ENCODE measurements at places on chromosomes 13 and 19.

DNA sequence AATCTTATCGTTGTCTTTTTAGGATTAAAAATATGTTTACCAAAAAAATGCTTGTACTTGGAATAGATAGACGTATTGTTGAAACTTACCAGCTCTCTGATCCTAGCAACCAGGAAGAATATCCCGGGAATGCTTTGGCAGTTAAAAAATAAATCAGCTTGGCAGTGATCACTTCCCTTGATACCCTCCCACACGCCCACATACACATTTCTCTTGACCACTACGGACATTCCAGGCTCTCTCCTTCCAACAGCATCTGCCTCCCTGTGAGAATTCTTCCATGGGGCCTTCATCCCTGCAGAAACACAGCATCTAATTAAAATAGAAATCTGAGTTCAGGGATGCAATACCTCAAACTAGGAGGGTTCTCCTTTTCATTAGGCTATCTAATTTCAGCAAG is 57.9 kb downstream of the THSD1 start:
- no peak for DNase-seq
- no peaks in the 10 kb centered on the region for H3K36me3 ChIP-seq

- H3K27me3 ChIP-seq: no peaks in the 10 kb centered on the region
- H3K4me1 ChIP-seq: no peaks in the 10 kb centered on the region
- no peak overlapping the region for H3K27ac ChIP-seq
- H3K36me3 ChIP-seq: no peaks in the 10 kb centered on the region
Observed at GRCh38 chr19:35088131-35088913, 27.3 kb upstream of the FXYD3 start.

- no peaks in the 10 kb centered on the region for H3K4me1 ChIP-seq
- H3K4me3 ChIP-seq: no peak overlapping the region
- DNase-seq: no peak
- no peak overlapping the region for H3K27ac ChIP-seq
- H3K36me3 ChIP-seq: no peaks in the 10 kb centered on the region
- no peaks in the 10 kb centered on the region for H3K27me3 ChIP-seq
Observed at GRCh38 chr13:28316836-28317235, 178.1 kb downstream of the FLT1 start.

- no peak overlapping the region for H3K4me3 ChIP-seq
- H3K27ac ChIP-seq: no peak overlapping the region
- DNase-seq: no peak
- no peaks in the 10 kb centered on the region for H3K36me3 ChIP-seq
Observed at GRCh38 chr13:71312923-71313322, 554.1 kb downstream of the DACH1 start.

DNA sequence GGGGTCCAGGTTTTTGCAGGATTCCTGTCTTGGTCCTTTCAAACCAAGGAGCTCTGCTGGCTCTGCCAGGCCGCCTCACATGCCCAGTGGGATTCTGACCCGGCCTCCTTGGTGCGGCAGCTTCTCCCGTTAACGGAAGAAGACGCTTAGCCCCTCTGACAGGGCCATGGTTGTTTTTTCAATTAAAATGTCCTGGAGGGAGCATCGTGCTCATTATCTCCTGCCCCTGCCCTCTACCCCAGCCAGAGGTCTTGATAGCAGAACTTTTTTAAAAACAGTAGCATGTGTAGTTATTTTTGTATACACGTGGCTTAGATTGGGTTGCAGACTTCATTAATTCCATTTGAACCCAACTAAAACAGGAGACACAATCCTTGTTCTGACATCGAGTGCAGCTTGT is 11.5 kb upstream of the RPS15 start:
- no peak overlapping the region for H3K4me3 ChIP-seq
- H3K36me3 ChIP-seq: no peaks in the 10 kb centered on the region
- no peak for DNase-seq
- no peaks in the 10 kb centered on the region for H3K27me3 ChIP-seq

GRCh38 chr13:35471706-35472322 is 4.7 kb downstream of the MAB21L1 start:
- no peaks in the 10 kb centered on the region for H3K4me1 ChIP-seq
- H3K27ac ChIP-seq: no peak overlapping the region
- H3K27me3 ChIP-seq: no peaks in the 10 kb centered on the region

DNA sequence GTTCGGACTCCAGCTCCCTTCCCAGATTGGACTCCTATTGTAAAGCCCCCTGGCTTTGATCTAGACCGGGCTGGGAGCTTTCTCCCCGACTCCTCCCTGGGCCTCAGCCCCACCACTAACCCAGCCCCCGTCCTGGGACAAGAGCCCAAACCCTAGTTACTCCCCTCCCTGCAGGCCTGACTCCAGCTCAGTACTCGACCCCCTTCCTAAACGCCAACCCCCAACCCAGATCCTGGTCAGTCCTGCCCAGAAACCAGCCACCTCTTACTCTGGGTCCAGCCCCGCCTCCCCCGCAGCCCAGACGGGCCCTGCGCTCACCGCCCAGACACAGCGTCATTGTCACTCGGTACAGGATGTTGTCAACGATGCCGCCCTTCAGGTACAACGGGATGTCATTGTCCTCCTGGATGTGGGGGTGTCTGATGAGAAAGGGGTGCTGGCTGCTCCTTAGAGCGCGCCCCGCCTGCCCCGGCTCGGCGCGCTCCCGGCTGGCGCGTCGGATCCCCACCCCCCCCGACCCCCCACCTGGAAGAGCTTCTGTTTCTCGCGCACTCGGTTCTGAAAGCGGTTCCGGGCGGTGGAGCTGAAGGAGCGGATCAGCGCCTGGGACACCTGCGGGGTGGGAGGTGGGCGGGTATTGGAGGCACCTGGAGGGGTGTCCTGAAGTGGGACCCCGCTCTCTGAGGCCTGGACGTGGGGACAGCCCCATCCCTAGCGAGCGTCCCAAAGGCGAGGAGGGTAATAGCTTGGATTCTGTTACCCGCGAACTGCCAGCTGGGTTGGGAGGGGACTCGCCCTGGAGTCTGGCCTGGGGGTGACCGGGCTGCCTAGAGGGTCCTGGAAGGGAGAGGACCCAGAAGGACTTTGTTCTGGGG is 866 bp downstream of the COX7A1 start:
- H3K27me3 ChIP-seq: no peaks in the 10 kb centered on the region
- H3K4me3 ChIP-seq: peak overlapping the region; percentile 57
- H3K4me1 ChIP-seq: no peaks in the 10 kb centered on the region
- peak overlapping the region; percentile 78 for H3K27ac ChIP-seq
- DNase-seq: peak; percentile 89
- H3K36me3 ChIP-seq: peaks cover 2% of the 10 kb centered on the region

GRCh38 chr19:18423258-18424020 is 4.2 kb downstream of the SSBP4 start:
- no peak overlapping the region for H3K4me3 ChIP-seq
- DNase-seq: no peak
- H3K4me1 ChIP-seq: no peaks in the 10 kb centered on the region
- no peak overlapping the region for H3K27ac ChIP-seq

DNA sequence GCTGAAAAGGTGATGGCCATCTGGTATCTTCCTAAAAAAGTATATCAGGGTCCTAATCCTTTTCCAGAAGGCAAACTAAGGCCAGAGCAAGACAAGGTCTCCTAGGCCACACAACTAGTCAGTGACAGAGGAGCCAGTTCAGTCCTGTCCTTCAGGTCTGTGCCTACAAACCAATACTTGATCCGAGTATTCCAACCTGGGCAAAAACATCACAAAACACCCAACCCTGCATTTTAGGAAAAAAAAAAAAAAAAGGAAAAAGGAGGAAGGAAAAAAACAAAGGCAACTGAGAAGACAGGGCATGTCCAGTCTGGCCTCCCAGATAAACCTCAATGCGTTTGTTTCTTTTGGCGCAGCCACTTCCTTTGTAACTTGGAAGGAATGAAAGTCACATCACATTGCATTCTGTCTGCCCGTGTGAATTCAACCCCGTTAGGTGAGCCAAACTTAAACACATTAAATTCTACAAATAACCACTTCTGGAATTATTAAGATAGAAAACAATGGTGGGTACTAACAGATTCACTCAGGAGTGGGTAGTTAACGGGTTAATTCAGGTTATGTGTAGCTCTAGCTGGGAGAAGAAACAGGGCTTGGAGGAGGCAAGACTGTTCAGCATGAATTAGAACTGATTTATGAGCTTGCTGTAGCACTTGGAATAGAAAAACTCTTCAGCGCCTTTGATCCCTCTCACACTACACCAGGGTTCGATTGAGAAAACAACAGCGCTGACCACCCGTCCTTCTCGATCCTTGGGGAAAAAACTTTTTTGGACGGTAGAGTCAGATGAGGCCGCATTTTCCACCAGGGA is 43.0 kb upstream of the HNRNPA1L2 start:
- no peak overlapping the region for H3K27ac ChIP-seq
- no peaks in the 10 kb centered on the region for H3K36me3 ChIP-seq
- DNase-seq: no peak

- H3K4me1 ChIP-seq: no peaks in the 10 kb centered on the region
- no peak for DNase-seq
- no peak overlapping the region for H3K27ac ChIP-seq
- H3K27me3 ChIP-seq: no peaks in the 10 kb centered on the region
- no peaks in the 10 kb centered on the region for H3K36me3 ChIP-seq
- H3K4me3 ChIP-seq: no peak overlapping the region
Observed at GRCh38 chr13:72072261-72072660, 205.3 kb upstream of the DACH1 start.

GRCh38 chr19:33302175-33302973 is at the start of gene CEBPA:
Gene CEBPA, minus strand, starts transcription at chr19:33302534. Its CDS starts 120 bp downstream, at chr19:33302414.
- no peaks in the 10 kb centered on the region for H3K36me3 ChIP-seq
- peak; percentile 92 for DNase-seq
- H3K27me3 ChIP-seq: no peaks in the 10 kb centered on the region
- peak within 1 kb of the TSS; percentile 30 for H3K4me3 ChIP-seq
- H3K27ac ChIP-seq: no peak within 1 kb of the TSS
- H3K4me1 ChIP-seq: no peaks in the 10 kb centered on the region

DNA sequence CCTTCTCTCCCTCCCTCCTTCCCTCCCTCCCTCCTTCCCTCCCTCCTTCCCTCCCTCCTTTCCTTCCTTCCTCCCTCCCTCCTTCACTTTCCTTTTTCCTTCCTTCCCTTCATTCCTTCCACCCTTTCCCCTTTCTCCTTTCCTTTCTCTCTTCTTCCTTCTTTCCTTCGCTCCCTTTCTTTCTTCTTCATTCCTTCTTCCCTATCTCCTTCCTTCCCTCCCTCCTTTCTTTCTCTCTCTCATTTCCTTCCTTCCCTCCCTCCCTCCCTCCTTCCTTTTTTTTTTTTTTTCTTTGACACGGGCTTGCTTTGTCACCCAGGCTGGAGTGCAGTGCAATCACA is 105.5 kb downstream of the IER2 start:
- no peak overlapping the region for H3K27ac ChIP-seq
- no peaks in the 10 kb centered on the region for H3K4me1 ChIP-seq
- H3K4me3 ChIP-seq: no peak overlapping the region

GRCh38 chr13:77335543-77335942 is 8.6 kb upstream of the MYCBP2 start:
- H3K4me3 ChIP-seq: no peak overlapping the region
- H3K4me1 ChIP-seq: no peaks in the 10 kb centered on the region
- no peak overlapping the region for H3K27ac ChIP-seq
- H3K36me3 ChIP-seq: no peaks in the 10 kb centered on the region
